CD4-positive, alpha-beta T cell treated with Interferon gamma for 1 hour (primary cell): ENCODE measurements at places on chromosomes 2 and 18.

- DNase-seq = no peak
Measured at GRCh38 chr2:223920109-223920508, 25.0 kb downstream of the WDFY1 start.

DNA sequence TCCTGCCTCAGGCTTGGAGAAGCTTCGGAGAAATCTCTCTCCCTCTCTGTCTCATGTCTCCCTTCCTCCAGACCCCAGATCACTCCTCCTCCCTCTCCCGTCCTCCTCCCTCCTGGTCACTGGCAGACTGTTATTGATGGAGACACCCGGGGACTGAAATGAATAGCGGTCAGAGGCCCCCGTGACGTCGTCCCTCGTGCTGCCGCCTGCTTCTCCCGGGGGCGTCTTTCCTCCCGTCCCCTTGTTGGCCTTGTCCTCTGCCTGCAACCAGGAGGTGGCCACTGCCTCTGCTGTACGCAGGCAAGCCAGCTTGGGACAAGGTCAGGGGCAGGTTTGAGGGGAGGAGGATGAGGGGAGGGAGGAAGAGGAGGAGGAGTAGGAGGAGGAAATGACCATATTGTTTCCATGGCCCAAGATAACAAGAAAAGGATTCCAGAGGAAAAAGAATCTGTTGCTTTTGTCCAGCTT, 78.2 kb downstream of the CELF4 start:
- no peak for DNase-seq

- no peak for DNase-seq
Measured at GRCh38 chr18:26711756-26712155, 153.8 kb downstream of the AQP4 start.

- no peak for DNase-seq
Measured at GRCh38 chr2:12970861-12971260, 254.1 kb downstream of the TRIB2 start.
